CD4-positive, alpha-beta T cell treated with Interleukin-15 for 4 hours (primary cell): ENCODE measurements at places on chromosomes 3 and 15.

GRCh38 chr3:34948517-34948916 is 690.8 kb upstream of the ARPP21 start:
- no peak for DNase-seq

GRCh38 chr3:15703346-15703745 is 94.4 kb downstream of the ANKRD28 start:
- no peak for DNase-seq

- no peak for DNase-seq
Observed at GRCh38 chr3:129061023-129061887, 676 bp downstream of the GP9 start.

DNA sequence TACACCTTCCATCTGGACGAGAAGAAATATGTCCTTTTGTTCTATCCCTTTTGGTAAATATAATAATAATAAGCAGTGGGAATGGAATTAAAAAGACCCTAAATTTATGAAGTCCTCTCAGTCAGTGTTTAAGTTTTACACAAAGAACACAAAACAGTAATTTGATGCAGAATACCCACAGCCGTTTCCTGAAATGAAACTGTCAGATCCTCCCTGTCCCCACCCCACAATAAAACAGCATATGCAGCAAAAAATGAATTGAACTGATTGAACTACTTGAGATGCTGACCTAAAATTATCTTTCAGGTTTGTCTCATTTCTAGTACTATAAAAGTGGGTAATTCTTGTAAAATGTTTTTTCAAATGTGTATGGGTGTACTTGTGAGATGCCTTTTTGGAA is 2.2 kb upstream of the LRIG1 start:
- no peak for DNase-seq

- DNase-seq: no peak
Observed at GRCh38 chr15:60208709-60209108, 189.1 kb downstream of the ANXA2 start.

DNA sequence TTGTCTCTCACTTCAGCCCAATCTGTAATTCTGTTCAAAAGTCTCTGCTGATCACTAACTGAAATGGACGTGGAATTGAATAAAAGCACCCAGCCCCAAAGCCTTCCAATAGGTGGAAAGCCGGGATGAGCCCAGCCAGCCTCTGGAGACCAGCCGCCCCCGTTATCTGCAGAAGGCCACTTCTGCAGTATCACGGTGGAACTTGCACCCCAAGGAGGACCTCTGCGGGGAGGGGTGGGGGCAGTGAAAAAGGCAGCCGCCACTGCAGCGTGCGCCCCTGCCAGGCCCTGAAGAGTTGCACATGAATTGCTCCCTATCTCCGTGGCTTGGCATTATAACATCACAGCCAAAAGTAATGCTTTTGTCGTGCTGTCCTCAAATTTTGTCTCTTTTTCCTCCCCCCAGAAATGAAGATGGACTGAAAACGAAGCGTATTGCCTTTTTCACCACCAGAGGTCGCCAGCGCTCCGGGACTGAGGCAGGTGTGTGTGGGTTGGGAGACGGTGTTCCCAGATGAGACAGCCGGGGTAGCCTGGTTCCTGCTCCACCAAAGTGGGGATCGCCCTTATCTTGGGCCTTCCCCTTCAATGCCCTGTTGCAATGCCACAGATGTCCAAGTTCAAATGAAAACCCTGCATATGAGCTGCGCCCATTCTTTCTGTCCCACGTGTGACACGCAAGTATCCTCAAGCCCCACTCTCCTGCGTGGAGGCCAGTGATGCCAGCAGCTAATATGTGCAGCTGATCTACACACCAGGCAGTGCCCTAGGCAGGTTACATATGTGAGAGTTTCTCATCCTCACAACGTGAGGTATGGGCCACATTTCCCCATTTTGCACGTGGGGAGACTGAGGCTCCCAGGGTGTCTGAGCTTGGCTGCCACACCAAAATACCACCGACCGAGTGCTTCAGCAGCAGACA is 96.0 kb downstream of the LRRK1 start:
- DNase-seq: peak; percentile 63

DNA sequence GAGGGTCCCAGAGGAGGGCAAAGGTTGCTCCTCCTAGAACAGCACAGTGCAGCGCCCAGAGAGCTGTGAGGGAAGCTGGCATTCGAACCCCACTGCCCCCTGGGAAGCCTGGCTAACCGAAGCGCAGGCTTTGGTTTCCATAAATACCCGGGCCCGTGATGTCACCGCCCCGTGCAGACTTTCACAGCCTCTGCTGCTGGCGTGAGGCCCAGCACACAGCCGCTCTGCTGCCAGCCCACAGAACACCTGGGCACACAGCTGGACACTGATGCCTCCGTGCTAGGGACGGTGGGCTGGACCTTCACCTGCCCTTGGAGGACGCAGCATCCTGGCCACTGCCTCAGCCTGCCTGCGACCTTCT is 1.0 kb downstream of the IQSEC1 start:
- no peak for DNase-seq

DNA sequence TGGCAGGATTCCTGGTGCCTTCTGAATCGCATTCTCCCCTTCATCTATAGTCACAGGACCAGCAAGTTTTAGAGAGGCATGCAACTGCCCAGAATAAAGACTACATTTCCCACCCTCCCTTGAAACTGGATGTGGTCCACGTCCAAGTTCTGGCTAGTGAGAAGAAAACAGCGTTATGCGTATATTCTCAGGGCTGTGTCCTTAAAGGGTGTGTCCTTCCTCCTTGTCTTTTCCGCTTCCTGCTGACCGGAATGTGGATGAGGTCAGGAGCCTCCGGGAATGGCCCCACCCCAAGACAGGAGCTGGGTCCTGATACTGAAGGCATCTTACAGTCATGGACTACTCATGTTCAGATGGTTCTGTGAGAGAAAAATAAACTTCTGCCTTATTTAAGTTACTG is 20.2 kb downstream of the CHST2 start:
- no peak for DNase-seq

DNA sequence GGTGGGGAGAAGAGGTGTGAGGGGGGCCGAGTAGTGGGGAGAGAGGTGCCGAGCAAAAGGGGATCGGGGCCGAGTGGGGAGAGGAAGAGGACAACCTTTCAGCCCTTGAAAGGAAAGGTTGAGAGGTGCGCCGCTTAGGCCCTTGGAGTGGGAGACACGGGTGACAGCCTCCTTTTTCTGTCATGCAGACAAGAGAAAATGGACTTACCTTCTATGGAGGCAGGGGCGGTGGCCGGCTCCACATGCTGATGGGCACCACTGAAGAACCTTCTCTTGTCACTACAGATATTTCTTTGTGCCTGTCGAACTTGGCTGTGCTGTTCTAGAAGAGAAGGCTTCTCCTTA is 421 bp downstream of the KLHL18 start:
- DNase-seq: no peak

GRCh38 chr3:40911928-40912327 is 287.4 kb upstream of the CTNNB1 start:
- DNase-seq: no peak

DNA sequence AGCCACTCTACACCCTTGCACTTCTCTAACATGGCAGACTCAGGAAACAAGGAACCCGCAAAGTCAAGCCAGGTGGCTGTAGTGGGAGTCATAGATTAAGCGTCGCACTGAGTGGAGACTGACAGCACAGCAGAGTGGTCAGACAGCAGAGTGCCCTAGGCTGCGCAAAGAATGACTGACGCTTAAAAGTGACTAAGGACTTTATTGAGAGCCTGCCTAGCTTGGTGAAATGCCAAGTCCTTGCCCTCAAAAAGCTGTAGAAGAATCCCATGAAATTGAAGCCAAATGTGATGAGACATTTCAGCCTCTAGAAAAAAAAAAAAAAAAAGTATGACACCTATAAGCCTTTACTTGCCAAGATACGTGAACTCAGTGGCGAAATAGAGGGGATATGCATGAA is 30.2 kb downstream of the NCEH1 start:
- no peak for DNase-seq

DNA sequence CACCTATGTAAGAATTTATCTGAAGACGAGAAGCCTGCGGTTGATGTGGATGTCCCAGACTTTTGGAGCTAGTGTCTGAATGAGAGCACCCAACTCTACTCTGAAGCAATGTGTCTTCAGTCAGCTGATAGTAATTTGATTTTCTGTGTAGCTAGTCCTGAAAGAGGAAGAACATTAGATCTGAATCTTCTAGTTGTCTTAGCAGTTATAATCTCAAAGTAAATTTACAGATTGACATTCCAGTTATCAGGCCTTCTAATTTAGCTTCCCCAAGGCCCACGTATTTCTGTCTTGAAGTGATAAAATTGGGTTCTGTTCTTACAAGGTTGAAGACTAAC is 1.5 kb downstream of the TCAIM start:
- no peak for DNase-seq

DNA sequence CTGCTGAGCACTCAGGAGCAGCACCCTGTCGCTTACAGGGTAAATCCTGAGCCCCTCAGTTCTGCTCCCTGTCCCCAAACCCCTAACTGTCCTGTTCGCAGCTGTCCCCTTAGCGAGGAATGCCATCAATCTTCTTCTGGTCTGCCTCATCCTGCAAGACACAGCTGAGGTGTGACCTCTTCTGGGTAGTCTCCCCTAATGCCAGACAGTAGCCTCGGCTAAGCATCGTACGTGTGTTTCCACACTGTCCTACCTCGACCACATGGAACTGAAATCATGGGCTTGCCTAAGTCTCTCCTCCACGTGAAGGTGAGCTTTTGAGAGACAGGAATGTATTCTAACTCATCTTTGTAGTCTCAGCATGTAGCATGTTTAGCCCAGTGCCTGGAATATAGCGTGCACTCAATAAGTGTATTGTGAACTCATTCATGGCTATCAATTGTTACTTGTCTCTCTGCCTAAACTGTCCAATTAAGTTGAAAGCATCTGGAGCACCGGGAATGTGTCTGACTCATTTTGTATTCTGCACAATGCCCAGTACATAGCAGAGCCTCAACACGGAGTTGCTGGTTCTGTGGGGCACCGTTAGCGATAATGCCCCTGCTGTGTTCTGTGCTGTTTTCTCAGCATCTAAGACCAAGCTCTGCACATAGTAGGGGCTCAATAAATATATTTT is 90.2 kb downstream of the HES1 start:
- DNase-seq: no peak

GRCh38 chr3:188176476-188176875 is 22.5 kb downstream of the LPP start:
- no peak for DNase-seq

DNA sequence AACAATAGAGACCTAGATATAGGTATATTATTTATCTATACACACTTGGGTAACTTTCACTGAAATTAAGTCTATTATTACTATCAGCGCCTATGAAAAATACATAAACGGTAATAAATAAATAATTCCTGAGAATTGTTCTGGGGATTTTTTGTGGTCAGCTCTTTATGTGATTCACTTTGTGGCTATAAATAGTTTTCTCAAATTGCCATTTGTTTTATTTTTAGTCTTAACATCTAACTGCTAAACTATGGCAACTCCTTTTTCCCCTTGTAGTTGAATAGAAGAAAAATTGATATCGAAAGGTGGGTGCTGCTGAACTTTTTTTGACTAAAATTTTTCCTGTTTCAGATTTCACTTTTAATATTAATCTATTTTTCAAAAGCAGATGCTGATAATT is 189.0 kb downstream of the VGLL3 start:
- no peak for DNase-seq

- peak; percentile 59 for DNase-seq
Observed at GRCh38 chr3:56980798-56981390, 79.6 kb upstream of the SPATA12 start.

- no peak for DNase-seq
Observed at GRCh38 chr3:131972091-131972490, 62.7 kb downstream of the CPNE4 start.

DNA sequence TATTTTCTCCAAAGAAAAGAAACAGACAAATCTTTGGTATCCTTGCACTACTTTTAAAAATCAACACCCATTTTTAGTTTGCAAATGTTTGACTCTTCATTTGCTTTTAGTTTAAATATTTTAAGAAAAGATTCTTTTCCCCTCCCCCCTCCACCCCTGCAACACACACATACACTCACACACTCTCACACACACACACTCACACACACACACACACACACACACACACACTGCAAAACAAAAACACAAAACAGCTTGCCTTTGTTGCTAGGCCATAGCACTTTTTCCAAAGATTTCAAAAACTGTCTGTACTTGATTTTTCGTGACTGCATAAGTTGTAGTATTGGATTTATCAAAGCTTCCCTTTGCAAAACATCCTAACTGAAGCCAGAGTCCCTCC is 26.9 kb downstream of the ROBO2 start:
- DNase-seq: no peak

- no peak for DNase-seq
Observed at GRCh38 chr3:174232658-174233429, 626.3 kb upstream of the NAALADL2 start.

GRCh38 chr3:3125977-3126376 is 763 bp upstream of the TRNT1 start:
- no peak for DNase-seq

GRCh38 chr3:168511428-168512014 is 415.8 kb upstream of the GOLIM4 start:
- no peak for DNase-seq

DNA sequence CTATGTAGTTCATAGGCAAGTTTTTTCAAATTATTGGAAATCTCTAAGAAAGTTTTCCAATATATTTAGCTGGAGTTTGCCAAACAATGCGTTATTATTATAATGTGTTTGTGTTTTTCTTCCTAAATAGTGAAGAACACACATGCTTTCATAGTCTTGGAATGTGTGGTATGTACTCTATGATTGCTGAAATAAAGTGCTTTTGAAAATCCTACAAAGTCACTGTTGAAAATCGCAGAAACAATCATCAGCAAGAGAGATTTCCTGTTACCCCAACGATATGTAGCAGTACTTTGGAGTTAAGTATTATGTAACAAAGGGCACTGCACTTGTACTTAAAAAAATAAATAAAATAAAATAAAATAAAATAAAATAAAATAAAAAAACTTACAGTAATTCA is 796.2 kb downstream of the NAALADL2 start:
- DNase-seq: no peak

DNA sequence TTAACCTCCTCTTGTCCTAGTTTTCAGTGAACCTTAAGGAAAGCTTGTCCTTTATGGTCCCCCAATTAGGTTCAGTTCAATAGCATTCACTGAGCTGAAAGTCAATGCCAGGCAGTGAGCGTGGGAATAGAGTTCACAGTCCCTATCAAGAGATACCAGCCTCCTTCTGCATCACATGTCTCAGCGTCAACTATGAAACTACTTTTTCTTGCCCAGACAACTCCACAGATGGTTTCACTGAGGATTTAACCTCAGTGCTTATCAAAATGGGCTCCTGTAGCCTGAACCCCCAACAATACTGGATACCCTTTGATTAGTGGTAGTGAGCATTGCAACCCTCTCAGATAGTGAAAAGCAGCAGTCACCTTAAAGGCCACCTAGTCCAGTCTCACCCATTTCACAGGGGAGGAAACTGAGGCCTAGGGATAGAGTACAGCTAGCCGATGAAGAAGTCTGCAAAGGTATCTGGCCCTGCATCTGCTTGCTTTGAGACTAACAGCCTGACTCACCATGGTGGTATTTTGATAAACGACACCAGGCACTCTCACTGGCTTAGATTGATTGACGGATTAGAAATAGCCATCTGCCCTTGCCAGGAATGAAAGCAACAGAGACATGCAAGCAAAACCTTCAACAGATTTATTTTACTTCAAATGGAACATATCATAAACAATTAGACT is 1.6 kb upstream of the UBA3 start:
- peak; percentile 35 for DNase-seq
